GM20000 (cell line): ENCODE measurements at places on chromosomes 11 and 22.

DNA sequence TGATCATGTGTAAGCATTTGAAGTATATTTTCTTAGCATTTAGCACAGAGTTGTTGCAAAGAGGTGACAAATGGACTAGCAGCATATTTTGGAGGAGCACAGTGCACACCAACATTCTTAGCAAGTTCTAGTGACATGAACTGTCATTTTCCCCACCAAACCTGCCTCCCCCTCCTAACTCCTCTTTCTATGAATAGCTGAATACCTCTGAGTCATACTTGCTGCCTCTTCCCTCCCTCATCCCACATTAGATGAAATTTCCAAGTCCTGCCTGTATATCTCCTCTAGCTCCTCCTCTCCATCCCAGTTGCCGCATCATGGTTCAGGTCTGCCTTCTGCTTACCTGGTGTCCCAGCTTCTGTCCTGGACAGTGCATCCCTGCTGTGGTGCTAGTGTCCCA, 7.2 kb downstream of the OSBP2 start:
- no peak for DNase-seq

DNA sequence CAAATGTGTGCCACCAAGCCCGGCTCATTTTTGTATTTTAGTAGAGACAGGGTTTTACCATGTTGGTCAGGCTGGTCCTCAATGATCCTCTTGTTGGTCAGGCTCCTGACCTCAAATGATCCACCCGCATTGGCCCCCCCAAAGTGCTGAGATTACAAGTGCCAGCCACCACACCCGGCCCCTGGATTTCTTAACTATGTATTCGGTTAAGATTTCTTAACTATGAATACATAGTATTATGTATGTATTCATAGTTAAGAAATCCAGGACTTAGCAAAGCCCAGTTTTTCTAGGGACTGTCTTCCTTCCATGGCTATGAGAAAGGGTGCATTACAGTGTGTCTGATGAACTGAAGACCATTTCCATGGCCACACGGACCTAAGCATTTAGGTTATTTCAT, 1.7 kb downstream of the C11orf91 start:
- DNase-seq: no peak

DNA sequence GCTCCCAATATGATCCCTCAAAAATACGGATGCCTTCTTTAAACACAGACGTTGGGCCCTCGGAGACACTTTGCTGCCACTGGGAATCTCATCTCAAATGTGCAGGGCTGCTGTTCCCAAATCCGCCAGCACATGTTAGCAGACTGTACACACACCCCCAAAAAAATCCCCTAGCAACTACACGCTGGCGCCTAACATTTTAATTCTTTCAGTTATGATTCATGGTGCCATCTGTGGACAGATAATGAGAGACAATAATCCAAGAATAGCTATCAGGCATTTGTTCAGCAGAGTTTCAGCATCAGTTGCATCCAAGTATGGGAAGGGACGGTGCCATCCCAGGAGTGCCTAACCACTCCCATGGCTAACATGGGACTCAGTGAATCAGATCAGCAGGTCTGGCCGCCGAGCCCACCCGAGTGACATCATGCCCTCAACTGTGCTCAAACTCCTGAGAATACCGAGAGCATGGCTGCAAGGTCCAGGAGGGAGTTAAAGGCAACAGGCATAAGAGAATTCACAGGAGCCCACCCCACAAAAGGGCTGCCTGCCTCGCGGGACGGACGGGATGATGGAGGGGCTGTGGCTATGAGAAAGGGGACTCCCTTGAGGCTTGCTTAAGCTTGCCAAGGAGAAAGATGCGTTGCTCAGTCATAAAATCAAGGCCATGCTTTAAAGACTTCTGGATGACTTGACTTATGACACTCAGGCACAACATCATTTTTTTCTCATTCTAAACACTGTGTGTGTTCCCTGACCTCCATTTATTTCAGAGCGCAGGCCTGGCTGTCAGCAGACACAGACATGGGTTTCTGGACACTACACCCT, 337.0 kb downstream of the SHANK2 start:
- no peak for DNase-seq

DNA sequence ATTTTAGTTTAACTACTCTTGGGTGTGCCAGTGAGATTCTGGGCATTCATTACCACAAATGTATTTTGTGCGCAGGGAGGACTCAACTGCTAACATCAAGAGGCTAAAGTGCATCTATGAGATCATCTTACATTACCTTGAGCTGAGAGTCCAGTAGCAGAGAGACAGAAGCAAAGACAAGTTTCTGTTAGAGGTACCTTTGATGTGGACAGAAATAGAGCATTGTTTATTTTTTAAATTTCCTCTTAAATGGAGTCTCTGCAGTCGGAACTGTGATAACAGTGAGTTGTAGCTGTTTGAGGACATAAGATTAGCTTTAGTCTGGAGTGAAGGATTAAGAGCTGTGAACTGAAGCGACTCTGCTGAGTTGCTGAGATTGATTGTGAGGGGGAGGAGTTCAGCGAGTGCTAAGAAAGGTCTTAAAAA, 297.0 kb downstream of the CADM1 start:
- no peak for DNase-seq

DNA sequence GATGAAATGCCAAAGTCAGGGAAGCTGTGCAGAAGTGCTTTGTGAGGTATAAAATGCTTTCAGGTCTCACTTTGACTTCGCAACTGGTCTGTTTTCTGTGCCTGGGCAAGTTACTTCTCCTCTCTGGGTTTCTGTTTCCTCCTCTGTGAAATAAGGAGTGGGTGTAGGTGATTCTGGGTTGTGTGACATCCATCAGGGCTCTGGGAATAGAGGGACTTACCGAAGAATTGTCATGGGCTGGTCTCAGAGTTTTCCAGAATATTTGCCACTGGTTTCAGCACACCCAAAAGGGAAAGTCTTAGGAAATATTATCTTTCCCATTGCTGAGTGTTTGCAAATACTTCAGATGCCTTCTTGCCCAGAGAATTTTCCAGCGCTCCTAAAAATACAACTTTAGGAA, 118.4 kb downstream of the KIAA1671 start:
- no peak for DNase-seq

DNA sequence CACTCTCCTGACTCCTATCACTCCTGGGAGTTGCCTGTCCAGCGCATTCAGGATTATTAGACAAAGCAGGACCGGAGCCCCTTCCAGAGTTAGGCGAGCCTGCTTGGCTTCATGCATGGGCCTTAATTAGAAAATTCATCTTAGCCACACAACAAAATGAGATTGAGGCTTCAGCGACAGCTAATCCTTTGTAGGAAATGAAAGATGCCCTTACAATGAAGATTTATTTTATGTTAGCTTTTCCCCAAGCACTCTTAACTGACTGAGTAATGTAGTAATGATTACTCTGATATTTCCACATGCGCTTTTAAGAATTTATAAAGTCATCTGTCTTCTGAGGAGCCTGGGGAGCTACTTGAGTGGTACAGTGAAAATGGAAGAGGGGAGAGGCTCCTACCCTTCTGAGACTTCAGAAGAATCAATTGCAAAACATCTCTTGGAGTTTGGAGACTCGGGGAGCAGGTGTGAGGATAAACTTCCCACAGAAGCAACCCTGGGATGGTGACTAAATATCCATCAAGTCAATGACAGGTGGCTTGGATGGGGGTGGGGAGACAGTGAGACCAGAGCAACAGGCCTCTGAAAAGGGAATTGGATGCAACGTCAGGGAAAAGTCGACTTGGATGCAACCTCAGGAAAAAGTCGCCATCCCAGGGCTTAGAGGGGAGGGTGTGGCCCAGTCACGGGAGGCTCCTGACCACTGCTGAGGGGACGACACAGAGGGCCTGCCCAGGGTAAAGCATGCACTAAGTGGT, 434.5 kb upstream of the B3GAT1 start:
- no peak for DNase-seq

DNA sequence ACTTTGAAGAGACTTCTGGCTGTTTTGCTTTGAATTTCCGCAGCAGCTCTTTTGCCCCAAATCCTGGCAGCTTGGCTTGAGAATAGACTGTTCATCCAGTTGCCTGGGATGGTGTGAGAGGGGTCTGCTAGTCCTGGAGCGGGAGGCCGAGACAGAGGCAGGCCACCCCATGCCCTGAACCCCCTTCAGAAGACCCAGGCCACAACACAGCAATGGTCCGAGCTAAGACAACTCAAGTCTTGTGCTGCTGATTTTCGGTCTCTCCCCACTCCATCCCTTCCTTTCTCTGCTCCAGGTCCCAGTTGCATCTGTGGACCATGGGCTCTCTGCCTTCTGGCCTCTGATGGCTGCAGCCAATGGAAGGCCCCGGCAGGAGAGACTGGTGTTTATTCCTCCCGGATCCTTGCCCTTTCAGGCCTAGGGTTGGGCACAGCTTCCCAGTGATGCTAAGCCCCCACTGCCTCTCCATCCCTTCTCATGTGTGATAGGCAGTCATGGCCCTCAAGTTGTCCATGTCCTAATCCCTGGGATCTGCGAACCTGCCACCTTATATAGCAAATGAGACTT, 31.9 kb upstream of the TP53I11 start:
- no peak for DNase-seq

DNA sequence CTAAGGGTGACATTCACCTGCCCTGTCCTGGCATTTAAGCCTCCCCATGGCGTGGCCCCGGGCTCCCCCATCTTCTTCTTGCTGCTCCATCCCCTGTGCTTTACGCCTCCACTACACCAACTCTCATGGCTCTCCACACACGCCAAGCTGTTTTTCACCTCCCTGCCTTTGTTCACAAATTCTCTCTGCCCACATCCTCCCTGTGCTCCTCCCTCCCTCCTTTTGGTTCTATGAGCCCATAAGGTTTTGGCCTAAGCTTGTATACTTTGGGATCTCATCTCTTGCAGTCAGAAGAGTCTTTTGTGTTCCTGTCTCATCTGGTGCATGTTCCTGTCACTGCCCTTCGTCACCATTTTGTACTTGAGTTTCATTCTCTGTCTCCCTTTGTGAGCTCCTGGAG, 4.6 kb upstream of the DNAL4 start:
- no peak for DNase-seq

DNA sequence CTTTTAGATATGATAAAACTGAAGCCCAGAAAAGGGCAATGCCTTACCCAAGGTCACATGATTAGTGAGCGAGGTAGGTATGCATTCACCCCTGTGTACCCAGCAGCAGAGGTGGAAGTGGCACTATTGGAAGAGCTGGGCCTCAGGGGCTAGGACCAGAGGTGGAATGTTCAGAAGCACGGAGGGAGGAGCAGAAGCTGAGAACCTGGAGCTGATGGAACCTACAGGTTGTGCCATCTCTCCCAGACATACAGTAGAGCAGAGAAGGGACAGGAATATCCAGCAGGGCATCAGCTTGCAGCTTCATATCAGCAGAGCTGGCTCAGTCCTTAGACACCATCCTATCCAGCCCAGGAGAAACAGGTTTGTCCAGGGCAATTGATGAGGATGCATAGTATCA, 14.6 kb upstream of the FCHSD2 start:
- no peak for DNase-seq

DNA sequence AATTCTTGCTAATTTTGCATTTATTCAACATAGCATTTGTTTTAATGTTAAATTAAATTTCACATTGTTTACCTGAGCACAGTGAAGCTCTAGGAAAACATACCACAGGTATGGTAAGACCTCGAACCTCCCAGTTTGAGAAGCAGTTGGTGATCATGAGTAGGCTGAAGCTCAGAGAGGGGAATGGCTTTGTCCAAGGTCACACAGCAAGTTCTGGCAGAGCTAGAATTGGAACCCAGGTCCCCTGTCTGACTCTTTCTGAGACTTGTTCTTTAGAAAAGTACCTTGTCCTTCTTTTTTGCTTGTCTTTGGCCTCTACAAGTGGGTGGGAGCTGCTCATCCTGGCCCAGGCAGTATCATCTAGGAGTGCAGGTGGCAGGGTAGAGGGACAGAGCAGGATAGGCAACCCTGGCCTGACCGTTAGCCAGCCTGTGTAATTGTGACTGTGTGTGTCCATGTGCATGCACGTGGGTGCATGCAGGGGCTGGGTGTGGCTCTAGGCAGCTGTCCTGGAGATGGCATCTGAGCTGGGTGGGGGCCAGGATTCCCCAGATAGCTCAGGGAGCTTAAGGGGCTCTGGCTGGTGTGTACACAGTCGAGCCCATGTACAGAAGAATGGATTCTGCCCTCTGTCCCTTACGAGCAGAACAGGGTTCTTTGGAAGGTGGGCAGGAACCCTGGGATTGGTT, 21.6 kb downstream of the PHLDB1 start:
- no peak for DNase-seq

DNA sequence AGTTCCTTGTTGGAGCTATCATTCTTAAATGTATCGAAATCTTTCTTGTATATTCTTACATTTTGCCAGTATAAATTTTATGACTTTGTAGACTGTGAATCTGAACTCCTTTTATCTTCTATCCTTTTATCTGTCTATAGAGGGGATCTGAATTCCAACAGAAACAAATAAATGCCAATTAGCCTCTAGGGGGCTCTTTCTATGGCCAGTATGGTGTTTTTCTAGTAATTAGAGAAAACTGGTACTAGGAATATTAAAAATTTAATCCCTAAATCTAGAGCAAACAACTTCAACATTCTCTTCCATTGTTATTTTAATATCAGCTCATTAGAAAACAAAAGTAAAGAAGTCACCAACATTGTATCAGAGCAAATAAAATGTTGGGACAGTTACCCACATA, 21.5 kb upstream of the CAT start:
- no peak for DNase-seq
